Dermis blood vessel endothelial cell (primary cell): ENCODE measurements at places on chromosomes 7 and 10. TPM values are rescaled to one million over a fixed set of nuclear protein-coding genes. Genes with fewer than 3 reads are reported as not detected.
A peak's percentile ranks its signal among the peaks of the same experiment; 100 is the strongest.

- peak; percentile 99 for DNase-seq
Measured at GRCh38 chr10:72319416-72320254, 35.1 kb downstream of the DNAJB12 start.

- no peak for DNase-seq
Measured at GRCh38 chr7:96361116-96361857, 39.4 kb upstream of the SLC25A13 start.

DNA sequence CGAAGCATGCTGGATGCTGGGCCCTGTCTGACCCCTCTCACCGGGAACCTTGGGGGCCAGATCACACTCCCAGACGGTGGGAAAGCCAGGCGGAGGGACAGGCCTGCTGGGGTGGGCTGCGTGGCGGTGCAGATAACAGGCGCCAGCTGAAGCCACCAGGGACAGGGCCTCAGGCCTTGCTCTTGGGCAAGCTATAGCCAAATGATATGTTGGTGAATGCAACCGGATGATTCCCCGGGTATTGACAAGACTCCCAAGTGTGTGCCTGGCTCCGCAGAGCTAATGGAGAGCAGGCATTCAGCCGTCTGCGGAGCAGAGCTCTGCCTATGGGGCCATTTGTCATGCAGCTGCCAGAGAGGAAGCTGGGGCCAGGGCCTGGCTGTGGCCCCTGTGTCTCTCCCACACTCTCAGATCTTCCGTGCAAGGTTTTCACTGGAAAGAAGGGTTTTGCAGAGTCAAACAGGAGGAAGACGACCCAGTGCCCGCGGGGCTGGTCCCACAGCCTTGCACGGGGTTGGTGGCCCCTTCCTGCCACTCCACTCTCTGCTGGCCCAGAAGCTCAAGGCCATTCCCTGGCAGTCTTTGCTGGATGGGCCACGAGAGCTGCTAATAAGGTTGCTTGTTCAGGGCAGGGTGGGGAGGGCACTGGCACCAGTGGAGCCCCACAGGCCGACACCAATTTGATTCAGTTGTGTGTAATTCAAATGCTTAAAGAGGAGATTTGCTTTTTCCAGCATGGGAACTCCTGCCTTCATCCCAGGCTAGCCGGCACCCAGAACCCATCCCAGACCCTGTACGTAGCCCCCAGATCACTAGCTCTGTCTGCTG lies 91.8 kb downstream of the PRKAG2 start:
- DNase-seq, result no peak

GRCh38 chr10:108450280-108450679 lies 1285.8 kb upstream of the SORCS1 start:
- DNase-seq, result no peak

- no peak for DNase-seq
Measured at GRCh38 chr7:41885748-41886147, 182.9 kb upstream of the INHBA start.

DNA sequence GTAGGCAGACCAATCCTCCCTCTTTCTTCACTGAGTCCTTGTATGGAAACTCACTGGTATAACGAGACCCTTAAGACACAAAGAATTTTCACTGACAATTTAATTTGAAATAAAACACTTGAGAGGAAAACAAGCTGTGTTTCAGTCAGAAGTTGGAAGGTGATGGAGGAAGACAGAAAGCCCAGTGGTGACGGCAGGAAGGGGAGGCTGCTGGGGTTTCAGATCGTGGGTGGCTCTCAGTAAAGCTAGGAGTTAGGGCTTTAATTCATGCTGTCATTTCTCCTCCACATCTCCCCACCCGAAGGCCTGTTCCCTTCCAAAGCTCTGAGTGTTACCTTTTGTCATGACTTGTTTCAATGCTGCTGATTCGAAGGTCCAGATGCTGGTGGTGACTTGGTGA lies 605.2 kb upstream of the DPP6 start:
- DNase-seq, result no peak

- DNase-seq, result no peak
Measured at GRCh38 chr10:85612833-85613232, 753.8 kb downstream of the GRID1 start.

- no peak for DNase-seq
Measured at GRCh38 chr10:84135836-84136235, 3.5 kb upstream of the GHITM start.

- DNase-seq, result no peak
Measured at GRCh38 chr10:67140641-67141040, 214.8 kb downstream of the LRRTM3 start.

DNA sequence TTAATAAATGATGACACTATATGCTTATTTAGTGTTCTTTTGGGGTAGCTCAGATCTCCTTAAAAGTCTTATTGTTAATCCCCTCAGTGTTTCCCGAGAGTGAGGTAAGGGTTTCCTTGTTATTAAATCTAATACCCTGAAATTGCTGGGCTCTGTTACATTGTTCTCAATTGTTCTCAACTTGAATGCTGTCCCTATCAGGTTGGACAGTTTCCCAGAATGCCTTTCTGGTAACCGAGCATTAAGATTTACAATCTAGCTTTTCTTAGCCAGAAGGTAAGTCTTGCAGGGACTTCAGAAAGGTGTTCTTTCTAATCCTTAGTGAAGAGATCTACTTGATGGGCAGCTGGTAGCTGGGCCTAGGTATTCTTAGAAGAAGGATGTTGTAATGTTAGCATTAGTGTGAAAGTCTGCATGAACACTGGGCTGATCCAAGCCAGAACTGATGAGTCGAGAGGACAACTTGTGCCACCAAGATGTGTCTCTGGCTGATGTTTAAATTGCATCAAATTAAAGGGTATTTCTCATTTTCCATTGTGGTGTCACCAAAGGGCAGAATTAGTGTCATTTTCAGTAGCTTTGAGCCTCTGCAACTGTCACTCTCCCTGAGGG lies 89.9 kb downstream of the SND1 start:
- peak; percentile 47 for DNase-seq

DNA sequence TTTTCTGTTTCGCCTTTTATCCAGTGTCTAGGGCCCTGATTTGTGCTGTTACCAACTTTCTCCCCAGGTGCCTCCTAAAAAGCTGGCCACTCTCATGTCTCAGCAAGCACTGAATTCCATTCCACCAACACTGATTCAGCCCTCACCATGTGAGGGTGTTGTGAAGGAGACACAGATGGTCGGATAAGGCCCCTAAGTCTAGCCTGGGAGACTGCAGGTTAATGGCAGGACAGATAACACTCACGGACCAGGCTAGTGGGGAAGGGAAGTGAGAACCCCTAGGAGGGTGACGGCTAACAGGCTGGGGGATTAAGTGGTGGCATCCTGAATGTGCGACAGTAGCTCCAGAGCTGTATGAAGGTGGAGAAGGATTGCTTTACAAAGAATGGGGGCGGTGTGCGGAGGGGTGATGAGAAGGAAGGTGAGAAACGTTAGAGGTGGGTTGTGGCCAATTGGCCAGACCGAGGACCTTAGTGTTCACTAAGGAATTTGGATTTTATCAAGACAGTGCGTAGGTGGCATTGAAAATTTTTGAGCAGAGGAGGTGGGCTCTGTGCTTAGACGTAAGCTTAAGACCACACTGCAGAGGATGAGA lies 3.8 kb upstream of the DUSP5 start:
- DNase-seq, result no peak

DNA sequence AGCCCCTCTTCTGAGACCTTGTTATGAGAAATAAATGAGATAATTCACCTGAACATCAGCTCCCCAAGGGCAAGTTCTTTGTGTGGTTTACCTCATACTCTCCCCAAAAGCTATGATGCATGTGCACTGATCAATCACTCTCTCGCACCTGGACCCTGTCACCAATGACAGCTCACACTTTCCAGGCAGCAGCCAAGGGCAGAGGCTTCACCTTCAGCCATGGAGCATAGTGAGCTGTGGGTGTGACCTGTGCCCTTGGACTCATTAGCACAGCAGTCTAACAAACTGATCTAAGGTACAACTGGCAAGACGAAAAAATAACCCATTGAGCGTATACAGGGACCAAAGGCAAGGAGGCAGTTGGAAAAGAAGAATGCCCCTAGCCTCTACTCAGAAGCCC lies 17.0 kb downstream of the PDE1C start:
- no peak for DNase-seq

Gene FAM25A
- not detected in 2 replicates for total RNA-seq

Gene PRSS2
- not detected in 2 replicates for total RNA-seq

Gene BRAF
- 23.8 and 25.0 TPM in 2 replicates for total RNA-seq

Gene SPDYE6
- not detected in 2 replicates for total RNA-seq

Gene ATRNL1
- 0.17 and 1.5 TPM in 2 replicates for total RNA-seq

Gene KIF11
- 8.8 and 41.7 TPM in 2 replicates for total RNA-seq

Gene SLC25A40
- total RNA-seq, result 7.5 and 12.7 TPM in 2 replicates

Gene PRKCQ
- 0.17 and 0.84 TPM in 2 replicates for total RNA-seq

Gene CDHR3
- 0.51 and 0.84 TPM in 2 replicates for total RNA-seq

Gene TMEM213
- not detected in 2 replicates for total RNA-seq
